ENCODE measurements at places on chromosomes 2 and 18.

GRCh38 chr2:137813176-137813575 lies 151.1 kb upstream of the HNMT start:
- DNase-seq, result no peak

- DNase-seq, result no peak
These were observed 8.4 kb downstream of the BCL11A start for GRCh38 chr2:60544954-60545560.

DNA sequence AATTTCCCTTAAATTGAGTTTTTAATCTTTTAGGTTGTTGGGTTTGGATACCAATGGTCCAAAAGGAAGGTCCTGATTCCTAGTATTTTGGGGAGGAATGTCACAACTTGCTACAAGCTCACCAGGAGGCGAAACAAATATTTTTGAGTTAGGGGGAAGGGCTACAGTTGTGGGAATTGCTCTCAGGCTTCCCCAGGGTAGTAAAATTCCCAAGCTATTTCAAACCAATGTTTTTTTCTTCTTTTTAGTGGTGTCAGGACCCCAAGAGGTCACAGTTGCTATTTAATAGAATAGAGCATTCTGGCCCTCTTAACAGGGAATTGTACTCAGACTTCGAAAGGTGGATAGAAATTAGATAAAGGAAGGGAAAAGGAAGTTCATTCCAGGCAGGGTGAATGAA lies 68.5 kb upstream of the ST3GAL5 start:
- no peak for DNase-seq

- no peak for DNase-seq
These were observed 21.5 kb downstream of the GNAL start for GRCh38 chr18:11710578-11710977.

GRCh38 chr2:2573205-2573604 lies 242.1 kb upstream of the MYT1L start:
- DNase-seq, result no peak

DNA sequence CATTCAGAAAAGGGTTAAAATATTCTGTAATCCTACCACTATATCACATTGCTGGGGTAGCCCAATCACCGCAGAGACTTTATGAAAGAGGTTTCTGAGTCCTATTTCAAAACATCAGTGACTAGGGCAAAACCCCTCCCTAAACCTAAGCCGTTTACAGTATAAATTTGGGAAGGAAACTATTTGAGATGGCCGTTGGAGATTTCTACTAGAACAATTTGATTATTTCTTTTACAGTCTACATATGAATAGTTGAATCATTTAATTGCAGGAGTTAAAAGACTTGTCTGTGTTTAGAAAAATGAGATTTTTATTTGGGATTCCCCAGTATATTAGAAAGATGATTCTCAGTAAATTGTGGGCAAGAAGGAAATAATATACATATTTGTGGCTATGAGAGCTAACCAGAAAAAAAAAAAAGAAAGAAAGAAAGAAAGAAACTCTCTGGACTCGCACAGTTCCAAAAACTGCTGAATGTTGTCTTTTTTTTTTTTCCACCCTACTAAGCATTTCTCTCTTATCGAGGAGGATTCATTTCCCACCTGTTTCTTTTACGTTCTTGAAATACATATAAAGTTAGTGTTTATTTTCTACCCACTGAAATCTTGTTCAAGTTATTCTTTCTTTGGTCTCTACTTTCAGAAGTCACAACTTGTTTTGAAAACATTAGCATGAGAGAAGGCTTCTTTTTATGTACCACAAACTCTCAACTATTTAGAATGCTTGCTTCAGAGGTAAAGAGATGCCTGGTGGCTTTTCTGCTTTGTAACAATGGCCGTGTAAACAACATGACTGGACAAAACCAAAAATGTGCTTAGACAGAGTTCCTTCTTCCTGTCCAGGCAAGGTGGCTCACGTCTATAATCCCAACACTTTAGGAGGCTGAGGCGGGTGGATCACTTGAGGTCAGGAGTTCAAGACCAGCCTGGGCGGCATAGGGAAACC lies 65.9 kb downstream of the BCL2 start:
- no peak for DNase-seq

DNA sequence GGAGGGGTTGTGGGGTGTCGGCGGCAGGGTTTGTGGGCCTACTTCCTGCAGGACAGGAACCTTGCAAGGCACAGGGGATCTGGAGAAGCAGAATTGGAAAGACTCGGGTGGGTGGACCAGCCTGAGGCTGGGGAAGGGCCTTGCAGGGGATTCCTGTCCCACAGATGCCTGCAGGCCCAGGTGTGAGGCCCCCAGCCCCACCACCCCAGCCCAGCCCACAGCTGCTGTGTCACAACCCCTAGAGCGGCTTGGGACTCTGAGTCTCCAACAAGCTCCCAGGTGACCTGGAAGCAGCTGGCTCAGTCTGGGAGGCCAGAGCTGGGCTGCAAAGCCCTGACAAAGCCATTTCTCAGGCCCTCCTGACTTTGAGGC lies 93.1 kb downstream of the ZFP36L2 start:
- no peak for DNase-seq

DNA sequence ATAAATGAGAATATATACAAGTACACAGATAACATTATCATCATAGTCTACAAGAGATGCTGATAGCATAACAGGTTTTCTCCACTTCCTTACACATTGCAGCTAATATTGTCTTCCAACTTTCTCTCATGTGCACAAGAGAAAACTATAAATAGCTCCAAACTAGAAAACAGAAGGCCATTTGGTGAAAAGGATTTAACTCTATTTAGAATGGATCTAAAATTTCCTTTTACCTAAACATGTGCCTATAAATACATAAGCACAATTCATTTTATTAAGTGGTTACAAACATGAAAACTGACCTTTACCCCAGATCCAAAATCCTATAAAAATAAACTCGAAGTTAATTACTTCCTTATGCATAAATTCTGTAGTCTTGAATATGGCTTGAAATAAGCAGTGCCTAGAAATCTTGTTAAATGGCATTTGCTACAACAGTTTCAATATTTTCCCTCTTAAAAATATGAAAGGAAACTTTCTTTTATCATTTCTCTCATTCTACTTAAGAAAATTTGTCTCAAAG lies 41.6 kb downstream of the SLC25A12 start:
- DNase-seq, result no peak

DNA sequence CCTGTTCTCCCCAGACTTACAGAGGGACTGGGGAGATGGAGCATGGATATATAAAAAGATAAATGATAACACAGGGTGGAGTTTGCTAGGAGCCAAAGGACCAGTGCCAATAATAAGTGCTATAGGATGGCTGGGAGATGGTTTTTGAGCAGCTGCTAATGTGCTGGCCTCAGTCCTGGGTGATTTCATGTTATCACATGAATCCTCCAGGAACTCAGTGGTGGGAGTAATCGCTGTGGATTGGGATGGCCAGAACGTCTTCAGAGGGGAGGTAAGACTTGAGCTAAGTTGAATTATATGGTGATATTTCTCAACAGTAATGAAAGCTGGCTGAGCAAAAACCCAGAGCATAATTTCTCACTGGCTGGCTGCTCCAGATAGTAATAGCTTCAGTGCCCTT lies 441.4 kb downstream of the SLC4A3 start:
- no peak for DNase-seq

DNA sequence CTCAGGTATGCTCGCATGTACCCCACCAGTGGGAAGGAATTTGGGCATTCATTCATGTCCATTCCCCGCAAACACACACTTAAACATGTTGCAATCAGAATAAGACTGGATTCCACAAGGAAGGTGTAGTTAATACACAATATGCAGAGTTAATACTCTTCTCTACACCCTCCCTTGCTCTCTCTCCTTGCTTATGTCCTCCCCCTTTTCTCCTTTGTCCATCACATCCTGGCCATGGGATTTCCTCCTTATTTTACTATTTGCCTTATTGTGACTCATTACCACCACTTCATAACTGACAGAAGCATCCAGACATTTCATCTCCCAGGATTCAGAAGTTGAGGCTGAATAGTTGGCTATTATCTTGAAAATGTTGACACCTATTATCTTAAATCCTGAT lies 473.8 kb upstream of the SPHKAP start:
- DNase-seq, result no peak

- DNase-seq, result no peak
These were observed 116.7 kb downstream of the LPIN1 start for GRCh38 chr2:11863103-11863502.

DNA sequence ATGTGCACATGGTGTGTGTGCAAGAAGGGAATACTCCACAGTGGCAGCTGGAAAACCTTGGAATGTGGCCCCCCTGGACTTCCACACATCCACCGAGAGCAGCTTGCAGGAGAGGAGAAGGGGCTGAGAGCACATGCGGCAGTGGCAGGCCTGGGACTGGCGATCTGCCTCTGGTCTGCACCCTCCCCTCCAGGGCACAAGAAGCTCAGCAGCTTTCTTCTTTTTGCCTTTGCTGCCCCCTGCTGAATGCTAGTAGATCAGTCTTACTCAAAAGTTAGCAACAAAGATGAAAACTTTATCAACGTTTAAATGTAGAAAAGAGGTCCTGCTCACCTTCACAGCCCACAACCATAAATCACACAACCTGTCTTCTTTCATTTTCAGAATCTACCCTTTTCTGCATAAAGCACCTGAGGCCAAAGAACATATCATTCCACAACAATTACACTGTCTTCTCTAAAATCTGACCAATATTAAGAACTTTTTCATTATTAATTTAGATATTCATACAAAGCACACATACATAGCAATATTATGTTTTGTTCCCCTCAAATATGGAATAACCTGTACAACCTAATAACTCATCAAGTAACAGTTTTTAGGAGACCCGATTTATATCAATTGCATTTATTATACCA lies 34.6 kb downstream of the TGFBRAP1 start:
- DNase-seq, result no peak

GRCh38 chr2:216109962-216110614 lies 940 bp downstream of the XRCC5 start:
- no peak for DNase-seq

DNA sequence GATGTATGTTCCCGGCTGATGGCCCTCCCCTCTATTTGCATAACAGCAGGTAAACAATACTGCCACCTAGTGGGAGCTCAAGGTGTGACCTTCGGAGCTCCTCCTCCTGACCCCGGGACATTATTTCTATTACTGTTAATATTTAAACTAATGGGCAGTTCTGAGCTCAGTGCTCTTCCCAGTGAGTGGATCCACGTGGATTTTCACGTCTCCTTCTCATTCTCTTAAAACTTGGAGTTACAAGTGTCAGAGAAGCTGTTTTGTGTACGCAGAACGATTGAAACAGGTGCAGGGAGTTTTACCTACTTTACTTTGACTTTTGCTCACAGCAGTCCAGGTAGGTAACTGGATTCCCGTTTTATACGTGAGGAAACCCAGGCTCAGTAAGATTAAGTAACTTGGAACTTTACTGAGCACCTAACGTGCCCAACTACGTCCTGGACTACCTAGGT lies 127.3 kb downstream of the PRKCE start:
- DNase-seq, result peak; percentile 1

Measured in NCI-H1417 treated with DMSO at 0.1 percent for 48 hours (cell line).